ENCODE measurements at places on chromosomes 6 and 20.

DNA sequence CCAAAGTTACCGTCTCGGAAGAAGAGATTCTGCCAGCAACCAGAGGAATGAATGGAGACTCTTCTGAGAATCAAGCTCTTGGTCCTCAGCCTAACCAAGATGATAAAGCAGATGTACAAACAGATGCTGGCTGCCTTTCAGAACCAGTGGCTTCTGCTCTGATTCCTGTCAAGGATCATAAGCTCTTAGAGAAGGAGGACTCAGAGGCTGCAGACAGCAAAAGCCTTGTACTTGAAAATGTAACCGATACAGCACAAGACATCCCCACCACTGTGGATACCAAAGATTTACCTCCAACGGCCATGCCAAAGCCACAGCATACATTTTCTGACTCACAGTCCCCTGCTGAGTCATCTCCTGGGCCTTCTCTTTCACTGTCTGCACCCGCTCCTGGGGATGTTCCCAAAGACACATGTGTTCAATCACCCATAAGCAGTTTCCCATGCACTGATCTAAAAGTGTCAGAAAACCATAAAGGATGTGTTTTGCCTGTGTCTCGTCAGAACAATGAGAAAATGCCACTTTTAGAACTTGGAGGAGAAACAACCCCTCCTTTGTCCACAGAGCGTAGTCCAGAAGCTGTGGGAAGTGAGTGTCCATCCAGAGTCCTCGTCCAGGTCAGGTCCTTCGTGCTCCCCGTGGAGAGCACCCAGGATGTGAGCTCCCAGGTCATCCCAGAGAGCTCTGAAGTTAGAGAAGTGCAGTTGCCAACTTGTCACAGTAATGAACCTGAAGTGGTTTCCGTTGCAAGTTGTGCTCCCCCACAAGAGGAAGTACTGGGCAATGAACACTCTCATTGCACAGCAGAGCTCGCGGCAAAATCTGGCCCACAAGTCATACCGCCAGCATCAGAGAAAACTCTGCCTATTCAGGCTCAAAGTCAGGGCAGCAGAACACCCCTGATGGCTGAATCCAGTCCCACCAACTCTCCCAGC, 109.6 kb downstream of the RTN4IP1 start:
- DNase-seq, result peak; percentile 99

DNA sequence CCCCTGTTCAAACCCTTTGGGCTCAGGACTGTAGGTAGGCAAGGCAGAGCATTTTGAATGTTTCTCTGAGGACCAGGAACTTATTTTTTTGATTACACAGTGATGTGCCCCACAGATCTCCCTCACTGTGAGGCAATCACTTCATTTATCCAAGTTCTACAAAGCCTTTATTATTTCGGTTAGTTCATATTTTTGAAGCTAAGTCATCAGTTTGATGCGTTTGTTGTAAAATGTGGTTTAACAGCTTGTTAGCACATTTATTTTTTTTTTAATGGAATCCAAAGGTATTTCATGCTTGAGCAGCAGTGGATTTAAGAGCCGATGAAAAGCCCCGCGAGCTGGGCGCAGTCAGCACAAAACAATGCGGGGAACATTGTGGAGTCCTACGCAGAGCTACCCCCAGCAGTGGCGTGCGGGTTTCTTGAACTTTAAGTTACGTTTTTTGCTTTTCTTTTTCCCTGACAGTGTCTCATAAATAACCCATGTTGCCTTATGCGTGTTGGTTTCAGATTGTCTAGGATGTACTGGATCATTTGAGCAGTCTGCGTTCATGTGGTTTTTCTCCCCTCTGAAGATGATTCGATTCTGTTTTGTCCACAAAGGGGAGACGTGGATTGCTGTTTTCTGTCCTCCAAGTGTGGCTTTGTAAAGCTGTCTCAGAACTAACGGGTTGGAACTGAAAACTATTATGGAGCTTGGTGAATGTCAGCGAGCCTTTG, 233.6 kb upstream of the BMP2 start:
- DNase-seq, result peak; percentile 96

- DNase-seq, result peak; percentile 51
These were observed 46.1 kb upstream of the TNFAIP3 start for GRCh38 chr6:137820952-137821351.

DNA sequence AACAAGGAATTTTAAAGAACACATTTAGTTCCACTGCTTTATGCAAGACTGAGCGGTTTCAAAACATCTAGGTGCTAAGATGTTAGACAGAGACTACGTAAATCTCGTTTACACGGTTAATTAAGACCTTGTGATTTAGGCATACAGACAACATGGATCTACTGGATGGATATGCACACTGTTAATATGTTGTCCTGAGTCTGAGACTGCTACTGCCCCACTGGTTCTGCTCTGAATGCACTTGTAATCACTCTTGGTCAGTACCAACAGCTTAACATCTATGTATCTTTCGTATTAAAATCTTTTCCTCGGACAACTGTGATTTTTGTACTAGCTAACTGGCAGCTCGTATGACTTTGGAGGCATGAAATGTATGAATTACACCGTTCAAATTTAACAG, 3.1 kb downstream of the MAN1A1 start:
- no peak for DNase-seq

GRCh38 chr6:23006656-23007055, 437.3 kb downstream of the HDGFL1 start:
- DNase-seq, result no peak

GRCh38 chr6:168671863-168672546, 231.0 kb downstream of the SMOC2 start:
- DNase-seq, result no peak

DNA sequence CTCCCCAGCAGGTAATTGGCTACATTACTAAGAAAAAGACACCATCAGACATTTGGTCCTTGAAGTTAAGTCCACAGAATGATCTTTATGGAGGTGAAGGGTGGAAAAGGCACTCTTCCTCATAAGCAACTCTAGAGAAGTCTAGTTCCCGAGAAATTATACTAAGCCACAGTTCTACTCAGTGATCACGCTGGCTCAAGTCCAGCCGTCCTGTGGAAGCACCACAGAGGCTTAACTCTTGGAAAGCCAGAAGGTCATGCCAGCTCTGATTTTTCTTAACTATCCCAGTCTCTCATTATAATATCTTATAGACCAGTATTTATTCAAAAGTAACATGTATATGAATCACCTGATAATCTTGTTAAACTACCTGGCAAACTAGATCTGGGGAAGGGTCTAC, 258.5 kb downstream of the EYA4 start:
- DNase-seq, result no peak

DNA sequence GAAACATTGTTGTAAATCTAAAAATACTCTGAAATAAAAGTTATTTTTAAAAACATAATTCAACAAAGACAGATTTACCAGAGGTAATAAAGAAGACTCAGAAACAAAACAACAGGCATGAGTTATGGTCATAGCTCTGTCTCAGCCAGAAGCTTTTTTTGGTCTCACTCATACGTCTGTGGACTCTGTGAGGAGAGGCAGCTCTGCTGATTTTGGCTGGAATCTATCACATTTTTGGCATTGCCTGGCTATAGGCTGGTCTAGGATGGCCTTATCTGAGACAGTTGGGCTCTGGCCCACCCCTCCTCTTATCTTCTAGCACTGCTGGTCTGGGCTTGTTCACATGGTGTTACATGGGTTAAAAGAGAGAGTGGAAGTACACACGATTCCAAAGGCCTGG, 514.0 kb upstream of the BTBD3 start:
- peak; percentile 60 for DNase-seq

- no peak for DNase-seq
These were observed 21.6 kb downstream of the LY86 start for GRCh38 chr6:6610031-6610591.

DNA sequence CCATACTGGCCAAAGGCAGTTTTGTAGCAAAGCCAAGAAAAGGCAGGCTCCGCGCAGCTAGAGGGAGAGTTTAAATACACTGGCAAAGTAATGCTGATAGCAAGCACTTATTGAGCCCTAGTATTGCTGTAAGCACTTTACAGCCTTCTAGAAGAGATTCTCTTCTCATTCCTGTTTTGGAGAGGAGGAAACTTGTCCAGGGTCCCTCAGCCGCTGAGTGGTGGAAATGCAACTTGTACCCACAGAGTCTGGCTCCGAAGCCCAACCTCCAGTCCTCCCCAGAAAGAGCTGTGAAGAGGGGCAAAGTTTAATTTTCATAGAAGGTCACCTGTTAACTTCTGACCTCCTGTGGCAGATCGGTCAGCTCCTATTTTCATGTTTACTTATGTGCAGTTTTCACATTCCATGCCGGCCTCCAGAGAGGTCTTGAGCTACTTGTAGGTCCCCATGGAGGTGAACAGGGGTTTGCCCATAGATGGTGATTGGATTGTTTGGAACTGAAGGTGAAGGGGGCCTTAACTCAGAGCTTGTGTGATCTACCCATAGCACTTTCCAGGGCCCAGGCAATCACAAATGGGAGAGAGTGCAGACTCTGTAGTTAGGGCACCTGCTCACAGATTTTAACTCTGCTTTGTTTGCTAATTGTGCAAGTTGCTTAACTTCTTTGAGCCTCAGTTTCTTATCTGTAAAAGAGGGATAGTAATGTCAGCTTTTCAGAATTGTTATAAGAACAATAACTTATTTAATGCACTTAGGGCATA, 70.7 kb downstream of the LYRM2 start:
- no peak for DNase-seq

GRCh38 chr6:51394061-51394460, 575.4 kb downstream of the TFAP2B start:
- DNase-seq, result no peak

DNA sequence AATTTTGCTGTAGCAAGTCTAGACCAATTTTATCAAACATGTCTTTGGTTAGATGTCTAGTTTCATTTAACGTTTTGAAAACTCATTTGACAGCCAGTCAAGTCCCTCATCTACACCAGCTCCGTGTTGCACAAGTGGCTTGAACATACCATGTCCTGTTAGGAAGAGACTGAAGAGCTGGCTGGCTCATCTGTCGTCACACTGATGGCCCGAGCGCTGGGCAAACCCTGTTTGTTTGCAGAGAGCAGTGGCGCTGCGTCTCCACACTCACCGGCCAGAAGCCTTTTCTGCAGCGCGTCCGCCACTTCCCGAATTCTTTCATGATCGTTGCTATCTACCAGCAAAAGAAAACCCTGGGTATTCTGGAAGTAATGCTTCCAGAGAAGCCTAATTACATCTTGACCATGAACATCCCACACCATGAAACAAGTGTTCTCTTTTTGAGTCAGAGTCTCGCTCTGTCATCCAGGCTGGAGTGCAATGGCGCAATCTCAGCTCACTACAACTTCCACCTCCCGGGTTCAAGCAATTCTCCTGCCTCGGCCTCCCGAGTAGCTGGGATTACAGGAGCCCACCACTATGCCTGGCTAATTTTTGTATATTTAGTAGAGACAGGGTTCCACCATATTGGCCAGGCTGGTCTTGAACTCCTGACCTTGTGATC, 10.7 kb upstream of the TCFL5 start:
- no peak for DNase-seq

GRCh38 chr6:80482056-80482455, 375.6 kb downstream of the BCKDHB start:
- no peak for DNase-seq

GRCh38 chr6:166905013-166905412, 51.3 kb downstream of the RNASET2 start:
- DNase-seq, result no peak

DNA sequence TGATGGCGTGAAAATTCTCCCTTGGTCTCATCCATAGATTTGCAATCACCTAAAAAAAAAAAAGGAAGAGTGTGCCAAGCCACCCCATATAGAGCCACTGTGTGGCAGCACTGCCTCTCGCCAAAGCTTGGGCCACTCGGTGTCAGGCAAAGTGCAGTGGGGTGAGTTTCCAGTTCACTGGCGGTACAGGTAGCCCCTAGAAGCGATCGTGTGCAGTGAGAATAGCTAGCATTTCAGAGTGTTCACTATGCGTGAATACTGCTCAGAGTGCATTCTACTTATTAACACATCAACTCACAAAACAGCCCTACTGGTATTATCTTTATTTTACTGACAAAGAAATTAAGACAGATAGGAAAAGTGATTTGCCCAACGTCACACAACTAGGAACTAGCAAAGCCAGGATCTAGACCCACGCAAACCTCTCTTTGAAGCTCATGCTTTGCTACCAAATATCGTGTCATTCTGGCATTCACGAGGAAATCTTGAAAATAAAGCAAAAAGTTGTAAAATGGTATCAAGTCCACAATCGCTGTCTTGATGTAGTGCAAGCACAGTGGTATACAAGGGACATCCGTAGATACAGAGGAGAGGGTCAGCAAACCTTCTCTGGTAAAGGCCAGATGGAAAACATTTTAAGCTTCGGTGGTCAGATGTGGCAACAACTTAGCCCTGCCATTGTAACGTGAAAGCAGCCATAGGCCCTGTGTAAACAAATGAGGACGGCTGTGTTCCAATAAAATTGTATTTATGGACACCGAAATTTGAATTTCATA, 10.4 kb upstream of the GCNT2 start:
- no peak for DNase-seq

DNA sequence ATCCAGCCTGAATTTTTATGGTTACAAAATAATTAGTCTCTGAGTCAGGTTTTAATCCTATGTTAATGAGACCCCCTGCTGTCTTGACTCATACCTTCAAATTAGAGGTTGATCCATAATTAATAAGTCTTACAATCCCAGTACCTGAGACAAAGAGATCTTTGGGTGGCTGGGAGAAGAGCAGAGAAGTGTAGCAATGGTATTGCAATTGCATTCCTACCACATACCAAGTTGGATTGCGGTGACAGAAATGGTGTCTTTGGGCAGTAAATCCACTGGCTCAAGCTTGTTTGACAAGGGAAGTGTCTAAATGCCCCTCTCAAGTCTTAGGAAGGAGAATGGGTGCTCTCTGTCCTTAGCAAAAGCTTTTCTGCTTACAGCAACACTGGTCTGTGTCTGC, 150.4 kb downstream of the BTBD3 start:
- DNase-seq, result peak; percentile 93

- DNase-seq, result no peak
These were observed 44.9 kb downstream of the GJA10 start for GRCh38 chr6:89939144-89939543.

GRCh38 chr6:157089258-157089657, 234.1 kb downstream of the TMEM242 start:
- peak; percentile 74 for DNase-seq

DNA sequence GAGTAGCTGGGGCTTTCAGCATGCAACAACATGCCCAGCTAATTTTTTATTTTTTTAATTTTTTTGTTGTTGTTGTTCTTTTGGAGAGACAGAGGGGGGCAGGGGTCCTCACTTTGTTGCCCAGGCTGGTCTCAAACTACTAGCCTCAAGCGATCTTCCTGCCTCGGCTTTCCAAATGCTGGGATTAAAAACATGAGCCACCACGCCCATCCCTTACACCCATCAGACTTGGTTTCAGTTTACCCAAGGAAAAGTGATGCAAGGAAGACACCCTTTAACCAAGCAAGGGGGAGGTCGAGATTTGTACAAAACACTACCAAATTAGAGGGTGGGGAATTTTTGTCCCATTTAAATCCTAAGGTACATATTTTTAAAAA, 210.1 kb downstream of the ARHGAP18 start:
- DNase-seq, result no peak

DNA sequence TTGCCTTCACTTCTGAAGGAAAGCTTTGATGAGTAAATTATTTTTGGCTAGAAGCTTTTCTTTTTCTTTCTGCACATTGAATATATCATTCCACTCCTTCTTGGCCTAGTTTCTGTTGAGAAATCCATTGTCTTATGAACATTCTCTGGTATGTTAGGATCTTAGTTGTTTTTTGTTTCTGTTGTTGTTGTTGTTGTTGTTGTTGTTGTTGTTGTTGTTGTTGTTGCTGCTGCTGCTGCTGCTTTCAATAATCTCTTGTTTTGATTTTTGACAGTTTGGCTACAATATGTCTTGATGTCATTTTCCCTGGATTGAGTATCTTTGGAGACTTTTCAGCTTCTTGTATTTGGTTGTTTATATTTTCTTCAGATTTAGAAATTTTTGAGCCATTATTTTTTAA, 836.5 kb upstream of the MAN1A1 start:
- no peak for DNase-seq

Data from fibroblast of skin of right quadriceps (primary cell).